ENCODE measurements at places on chromosomes 6 and 20.

DNA sequence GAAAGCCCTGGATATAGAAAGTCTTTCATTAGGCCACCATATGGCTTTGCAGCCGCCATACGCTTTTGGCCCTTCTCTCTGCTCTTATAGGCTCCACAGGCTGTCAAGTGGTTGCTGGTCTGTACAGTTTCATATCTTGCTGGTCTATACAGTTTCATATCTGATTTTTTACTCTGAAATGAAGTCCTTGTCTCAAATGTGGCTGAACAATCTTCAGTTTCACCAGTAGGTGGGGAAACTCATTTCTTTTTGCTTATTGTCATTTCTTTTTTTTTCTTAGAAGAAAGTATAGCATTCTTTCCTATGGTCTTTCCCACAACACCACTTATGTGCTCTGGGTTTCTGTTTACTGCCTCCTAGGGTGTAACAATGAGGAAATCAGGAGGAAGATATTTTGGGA, 771.4 kb upstream of the MMS22L start:
- no peak for DNase-seq

DNA sequence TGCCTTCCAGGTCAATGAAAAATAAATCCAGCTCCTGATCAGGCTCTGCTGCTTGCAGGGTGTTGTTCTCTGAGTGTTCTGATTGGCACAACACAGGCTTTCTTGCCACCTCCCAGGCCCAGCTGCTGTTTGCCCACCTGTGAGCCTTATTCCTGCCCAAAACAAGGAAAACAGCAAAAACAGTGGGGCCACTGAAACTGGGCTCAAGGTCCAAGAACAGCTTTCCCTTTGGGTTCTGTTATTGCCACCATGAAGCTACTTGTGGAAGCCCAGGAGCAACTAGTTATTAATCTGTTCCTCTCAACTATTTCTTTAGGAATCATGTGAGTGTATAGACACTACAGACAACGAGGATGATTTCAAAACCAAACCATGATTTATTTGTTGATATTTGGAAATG, 159.1 kb downstream of the PLCB1 start:
- no peak for DNase-seq

GRCh38 chr6:73451223-73452106, 632 bp downstream of the CGAS start:
- DNase-seq, result no peak

DNA sequence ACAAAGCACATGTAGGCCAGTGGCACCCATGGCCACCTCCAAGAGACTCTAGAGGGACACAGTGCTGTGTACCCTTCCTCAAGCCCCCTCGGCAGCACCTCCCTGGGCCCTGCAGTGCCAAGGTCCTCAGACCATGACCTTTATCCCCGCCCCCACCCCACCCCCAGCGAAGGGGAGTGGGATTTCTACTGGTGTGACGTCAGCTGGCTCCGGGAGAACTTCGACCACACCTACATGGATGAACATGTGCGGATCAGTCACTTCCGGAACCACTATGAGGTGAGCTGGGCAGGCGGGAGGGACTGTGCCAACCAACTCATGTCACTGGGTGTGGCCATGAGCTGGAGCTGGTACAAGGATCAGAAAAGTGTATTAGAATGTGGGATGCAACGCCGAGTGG, 38.0 kb downstream of the TTLL9 start:
- DNase-seq, result no peak

GRCh38 chr6:31049518-31049917, 39.2 kb downstream of the MUC22 start:
- DNase-seq, result no peak

- DNase-seq, result no peak
Observed at GRCh38 chr20:36969478-36970186, 18.1 kb upstream of the SAMHD1 start.

- DNase-seq, result no peak
Observed at GRCh38 chr6:124073021-124073420, 269.4 kb downstream of the NKAIN2 start.
